Erythroblast (primary cell): ENCODE measurements at places on chromosomes 2 and 18.
A peak's percentile ranks its signal among the peaks of the same experiment; 100 is the strongest.

- no peak for DNase-seq
Observed at GRCh38 chr2:45145073-45145899, 136.0 kb upstream of the SIX2 start.

DNA sequence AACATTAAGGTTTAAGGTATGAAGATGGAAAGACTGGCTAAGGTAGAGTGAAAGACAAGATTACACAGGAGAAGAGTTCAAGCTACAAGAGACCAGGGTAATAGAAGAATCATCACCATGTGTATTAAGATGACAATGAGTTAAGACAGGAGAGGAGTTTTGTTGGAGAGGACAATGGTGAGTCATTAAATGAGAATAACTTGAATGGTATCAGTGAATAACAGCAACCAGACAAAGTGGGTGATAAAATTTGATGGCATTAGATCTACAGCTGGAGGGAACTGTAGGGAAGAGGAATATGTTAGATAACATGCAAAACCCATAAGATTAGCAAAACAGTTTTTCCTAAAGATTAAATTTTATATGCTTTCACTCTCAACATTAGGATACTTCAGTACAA is 18.8 kb upstream of the ENOSF1 start:
- DNase-seq = peak; percentile 91

DNA sequence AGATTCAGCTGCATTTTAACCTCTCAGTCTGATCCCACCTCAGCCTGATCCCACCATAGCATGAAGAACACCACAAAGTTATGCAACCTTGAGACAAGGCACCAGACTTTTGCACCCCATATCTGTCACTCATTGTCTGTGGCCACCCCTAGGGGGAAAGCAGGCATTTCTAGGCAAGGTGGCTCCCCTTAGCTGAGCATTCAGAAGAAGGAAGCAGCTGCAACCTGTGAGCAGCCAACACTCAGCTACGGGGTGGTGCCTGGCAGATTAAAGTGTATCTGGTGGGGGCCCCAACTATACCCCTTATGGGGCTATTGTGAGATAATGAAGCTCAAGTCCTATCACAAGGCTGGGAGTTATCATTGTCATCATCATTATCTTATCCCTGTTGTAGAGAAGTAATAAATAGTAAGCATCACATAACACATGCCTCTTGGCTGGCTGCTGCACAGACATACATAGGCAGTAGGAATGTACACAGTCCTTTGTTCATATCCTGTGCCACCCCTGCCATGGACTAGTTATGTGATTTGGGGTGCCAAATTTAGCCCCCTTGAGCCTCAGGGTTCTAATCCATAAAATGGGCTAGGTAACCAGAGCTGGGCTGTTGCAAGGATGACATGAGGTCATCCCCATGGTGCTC is 20.6 kb upstream of the TMEM163 start:
- DNase-seq = no peak

DNA sequence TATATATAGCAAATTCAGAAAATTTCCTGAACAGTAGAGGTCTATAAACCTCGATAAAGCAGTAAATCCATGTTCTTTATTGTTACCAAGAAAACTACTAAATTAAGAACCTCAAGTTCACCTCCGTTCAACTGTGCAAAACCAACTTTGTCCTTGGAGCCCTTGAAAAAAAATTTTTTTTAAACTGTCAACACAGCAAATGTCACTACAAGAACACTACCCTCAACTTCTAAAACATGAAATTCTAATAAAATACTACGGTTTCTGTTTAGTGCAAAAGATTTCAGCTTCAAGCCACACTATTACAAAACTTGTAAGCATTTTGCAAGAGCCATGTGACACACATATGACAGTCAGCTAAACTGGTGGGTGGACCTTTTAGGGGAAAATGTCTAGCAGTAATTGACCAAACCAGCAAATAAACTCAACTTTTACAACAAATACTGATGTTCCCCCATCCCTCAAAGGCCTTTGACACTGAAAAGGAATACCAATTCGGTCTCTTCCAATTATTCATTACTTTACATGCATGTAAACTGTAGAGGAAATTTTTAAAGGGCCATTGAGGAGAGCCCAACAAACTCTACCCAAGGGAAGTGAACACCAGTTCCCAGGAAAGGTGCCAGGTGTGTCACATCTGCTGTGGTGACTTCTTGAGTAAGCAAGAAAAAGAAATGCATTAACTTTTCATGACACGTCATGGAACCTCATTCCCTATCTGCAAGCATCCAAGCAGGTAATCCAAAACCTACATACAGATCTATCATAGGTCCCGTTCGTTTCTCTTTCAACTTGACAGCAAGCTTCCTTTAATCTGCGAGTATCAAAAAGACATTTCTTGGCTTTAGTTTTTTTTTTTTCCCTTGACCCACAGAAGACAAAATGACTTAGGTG is 1.4 kb downstream of the RAB1A start:
- peak; percentile 49 for DNase-seq

GRCh38 chr2:206396211-206396610 is 47.1 kb upstream of the ADAM23 start:
- no peak for DNase-seq

- DNase-seq = no peak
Observed at GRCh38 chr2:207881902-207882301, 112.2 kb upstream of the FZD5 start.
